ENCODE measurements at places on chromosomes 7 and 10.
A peak's percentile ranks its signal among the peaks of the same experiment; 100 is the strongest.

- no peak for DNase-seq
Measured at GRCh38 chr7:133386205-133386604, 133.3 kb downstream of the EXOC4 start.

- no peak for DNase-seq
Measured at GRCh38 chr10:69957241-69957885, 95.3 kb upstream of the MACROH2A2 start.

DNA sequence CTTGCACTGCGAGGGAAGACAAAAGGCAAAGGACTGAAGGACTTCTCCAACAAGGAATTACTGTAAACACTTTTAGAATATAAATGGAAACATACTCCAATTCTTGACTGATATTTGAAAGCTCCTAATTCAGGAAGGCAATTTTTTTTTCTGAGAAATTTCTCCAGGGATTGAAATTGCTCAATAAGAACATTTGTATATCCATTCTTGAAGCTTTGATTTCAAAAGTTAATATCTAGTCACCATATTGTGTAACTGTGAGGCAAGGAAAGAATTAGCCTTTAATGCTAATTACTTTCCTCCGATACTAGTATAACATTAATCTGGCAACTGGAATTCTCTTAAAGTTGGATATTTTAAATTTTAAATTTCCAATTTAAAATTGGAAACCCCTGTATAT, 188.4 kb upstream of the COL1A2 start:
- no peak for DNase-seq

DNA sequence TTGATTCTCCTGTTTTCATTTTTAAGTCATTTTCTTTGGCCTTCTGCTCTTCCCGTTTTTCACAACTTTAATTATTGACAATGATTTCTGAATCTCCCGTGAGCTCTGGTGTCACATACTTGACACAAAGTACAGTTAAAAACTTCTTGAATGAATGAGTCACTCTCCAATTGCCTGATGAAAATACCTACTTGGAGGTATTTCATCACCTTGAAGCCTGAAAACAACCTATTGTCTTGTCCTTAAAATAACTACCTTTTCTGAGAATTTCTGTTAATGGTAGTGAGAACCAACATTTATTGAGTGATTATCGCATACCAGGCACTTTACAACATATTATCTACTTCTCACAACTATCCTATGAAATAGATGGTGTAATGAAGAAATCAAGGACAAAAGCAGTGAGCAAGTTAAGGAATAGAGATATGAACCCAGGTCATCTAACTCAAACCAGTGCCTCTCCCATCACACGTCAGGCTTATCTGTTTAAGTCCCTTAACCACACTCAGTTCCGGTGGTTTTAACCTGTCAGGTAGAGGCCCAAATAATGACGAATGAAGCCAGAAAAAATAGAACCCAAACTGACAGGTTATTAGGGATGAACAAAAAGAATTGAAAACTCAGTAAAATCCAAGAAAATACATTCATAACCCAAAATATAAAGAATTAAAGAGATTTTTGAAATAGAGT, 11.6 kb downstream of the BET1 start:
- no peak for DNase-seq

DNA sequence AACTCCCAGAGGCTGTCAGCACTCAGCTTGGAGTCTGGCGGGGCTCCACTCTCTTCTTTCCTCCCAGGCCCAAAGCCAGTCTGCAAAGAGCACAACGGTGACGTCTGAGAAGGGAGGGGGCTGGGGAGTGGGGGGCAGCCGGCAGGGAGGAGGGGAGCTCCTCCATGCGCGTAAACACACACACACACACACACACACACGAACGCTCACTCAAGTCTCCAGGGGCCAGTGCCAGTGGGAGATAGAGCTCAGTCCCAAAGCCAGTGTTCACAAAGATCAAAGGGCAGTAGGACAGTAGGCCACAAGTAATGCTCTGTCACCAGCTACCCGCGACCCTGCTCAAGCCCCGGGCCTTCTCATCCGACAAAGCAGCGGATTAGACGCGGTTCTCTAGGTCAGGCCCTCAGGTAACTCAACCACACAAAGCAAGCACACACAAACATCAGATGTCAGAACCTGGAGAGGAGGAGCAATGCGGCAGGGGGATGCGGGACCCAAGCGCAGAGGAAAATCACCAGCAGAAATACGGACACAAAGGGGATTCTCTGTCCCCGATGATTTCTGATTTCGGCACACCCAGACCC, 19.9 kb downstream of the TCAF1 start:
- no peak for DNase-seq

GRCh38 chr10:29227201-29227600, 61.7 kb upstream of the LYZL1 start:
- no peak for DNase-seq

- DNase-seq: no peak
Measured at GRCh38 chr10:77240706-77241349, 396.8 kb downstream of the KCNMA1 start.

- no peak for DNase-seq
Measured at GRCh38 chr7:106501605-106502580, 159.1 kb downstream of the CCDC71L start.

DNA sequence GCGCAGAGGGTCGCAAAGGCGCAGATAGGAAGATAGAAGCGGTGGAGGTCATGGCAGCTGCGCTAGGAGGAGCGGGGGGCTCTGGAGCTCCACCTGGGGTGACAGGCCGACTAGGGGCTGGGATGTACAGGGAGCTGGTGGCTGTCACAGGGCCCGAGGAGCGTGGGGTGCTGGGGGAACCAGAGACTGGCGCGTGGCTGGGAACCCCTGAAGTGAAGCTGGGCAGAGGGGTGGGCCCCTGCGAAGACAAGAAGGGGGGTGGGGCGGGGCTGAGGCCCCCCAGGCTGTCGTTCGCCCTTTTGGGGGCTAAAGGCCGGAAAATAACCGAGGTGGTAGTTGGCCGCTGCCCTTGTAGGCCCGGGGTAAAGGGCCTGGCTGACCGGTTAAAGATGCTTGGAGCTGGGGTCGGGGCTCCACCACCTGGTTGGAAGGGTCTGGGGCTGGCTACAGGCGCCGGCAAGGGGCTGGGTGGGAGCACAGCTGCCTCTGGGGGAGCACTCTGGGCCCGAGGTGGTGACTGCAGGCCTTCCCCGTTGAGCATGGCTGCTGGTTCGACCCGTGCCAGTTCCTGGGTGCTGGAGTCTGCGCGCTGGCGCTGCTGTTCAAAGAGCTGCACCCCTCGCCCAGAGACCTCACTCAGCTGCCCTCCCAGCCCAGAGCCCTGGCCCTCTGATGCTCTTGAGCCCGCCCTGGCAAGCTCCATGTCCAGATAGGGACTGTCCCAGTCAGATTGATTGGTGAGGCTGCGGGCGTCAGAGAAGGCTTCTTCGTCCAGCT, 6.8 kb upstream of the MYOZ1 start:
- DNase-seq: no peak

GRCh38 chr7:127413326-127413725, 20.8 kb upstream of the ZNF800 start:
- DNase-seq: no peak

DNA sequence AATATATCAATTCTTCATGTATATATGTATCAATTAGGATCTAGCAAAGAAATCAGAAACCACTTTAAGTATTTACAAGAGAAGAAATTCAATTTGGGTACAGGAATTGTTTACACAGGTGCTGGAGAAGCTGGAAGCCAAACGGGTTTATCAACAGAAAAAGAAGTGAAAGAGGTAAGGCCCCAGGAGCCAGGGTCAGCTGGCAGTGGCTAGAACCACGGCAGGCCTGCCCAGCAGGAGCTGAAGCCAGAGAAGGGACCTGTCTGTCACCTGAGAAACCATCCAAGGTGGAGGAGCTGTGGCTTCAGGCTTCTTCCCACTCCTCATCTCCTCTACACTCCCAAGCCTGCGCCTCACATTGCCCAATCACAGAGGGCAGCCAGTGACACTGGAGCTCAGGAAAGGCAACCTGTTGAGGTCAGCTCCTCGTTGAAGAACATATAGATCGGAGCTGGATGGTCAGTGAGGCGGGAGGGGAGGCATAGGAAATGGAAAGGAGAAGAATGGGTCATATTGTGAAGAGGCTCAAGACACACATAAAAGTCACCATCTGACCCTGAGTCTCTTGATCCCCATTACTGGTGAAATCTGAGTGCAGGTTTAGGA, 182.6 kb downstream of the REEP3 start:
- no peak for DNase-seq

DNA sequence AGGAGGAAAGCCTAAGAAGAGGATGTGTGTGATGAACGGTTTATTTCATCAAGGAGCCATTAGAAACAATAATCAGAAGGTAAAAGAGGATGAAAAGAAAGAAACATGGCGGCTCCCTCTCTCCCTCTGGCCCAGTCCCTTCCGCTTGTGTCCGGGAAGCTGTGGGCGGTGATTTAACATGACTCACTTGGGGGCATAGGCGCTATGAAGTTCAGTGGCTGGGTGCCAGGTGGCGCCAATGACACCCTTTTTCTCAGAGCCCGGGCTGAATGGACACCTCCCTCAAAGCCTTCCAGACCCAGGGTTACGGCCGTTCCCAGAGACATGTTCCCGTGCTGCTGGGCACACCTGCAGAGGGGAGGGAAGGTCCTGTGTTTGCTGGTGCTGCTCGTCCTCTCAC, 244.0 kb downstream of the SKAP2 start:
- DNase-seq: no peak

DNA sequence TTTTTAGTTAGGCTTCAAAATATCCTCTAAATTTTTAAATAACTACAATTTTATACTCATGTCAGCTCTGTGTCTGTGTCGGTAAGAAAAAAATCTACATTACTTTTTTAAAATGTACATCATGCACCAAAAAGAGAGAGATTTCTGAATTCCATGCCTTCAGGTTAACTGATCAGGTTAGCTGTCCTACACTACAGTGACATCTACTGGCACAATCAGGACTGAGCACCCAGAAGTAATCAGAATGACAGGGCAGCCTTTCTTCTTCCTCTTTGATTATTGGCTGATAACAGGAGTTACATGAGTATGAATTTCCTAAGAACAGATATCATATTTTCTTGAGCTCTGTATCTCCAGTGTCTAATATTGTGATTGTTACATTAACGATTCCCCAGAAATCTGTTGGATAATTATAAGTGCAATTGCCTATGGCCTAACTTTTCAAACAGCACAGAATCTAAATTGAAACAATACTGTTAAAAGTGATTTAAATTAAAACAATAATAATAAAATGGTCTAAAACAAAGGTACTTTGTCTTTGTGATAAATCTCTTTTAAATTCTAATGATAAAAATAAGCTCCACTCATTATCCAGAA, 41.8 kb upstream of the HYCC1 start:
- DNase-seq: peak; percentile 82

DNA sequence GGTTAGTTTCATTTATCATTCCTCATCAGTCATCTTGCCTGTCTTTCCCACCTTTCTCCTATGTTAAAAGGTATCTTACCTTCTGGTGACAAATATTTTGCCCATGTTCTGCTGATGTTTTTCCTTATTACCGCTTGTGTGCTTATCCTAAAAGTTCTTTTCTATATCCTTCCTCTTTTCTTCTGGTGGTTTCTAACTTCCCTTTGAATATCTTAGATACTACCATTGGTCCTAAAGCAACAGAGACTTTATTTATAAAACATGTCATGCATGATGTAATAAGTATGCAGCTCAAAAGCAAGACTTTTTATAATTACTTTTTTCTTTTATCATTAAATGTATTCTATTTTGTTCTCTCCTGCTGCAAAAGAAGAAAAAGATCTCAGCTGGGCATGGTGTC, 24.8 kb downstream of the TBC1D12 start:
- DNase-seq: no peak

DNA sequence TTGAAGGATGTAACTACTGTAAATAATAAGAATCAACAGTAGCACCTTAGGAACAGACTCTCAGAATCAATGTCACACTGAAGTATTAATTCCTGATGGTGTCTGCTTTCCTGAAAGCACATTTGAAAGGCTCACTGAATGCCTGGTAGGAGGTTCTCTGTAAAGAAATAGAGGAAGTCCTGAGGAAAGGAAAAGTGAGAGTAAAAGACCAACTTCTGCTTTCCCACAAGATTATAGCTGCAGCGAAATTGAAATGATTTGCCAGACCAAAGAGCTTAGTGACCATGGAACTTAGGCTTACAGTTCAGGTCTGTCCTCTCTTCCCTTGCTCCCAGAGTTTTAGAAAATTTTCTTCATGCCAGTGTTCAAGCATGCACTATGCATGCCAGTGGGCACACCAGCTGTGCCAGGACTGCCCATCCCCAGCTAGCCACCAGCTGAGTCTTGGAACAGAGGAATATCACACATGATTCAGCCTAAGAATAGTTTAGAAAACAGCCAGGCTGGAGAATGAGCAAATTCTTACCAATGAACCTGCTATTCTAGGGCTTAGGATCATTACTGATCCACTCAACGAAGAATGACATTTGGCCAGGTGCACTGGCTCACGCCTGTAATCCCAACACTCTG, 123.2 kb downstream of the HERPUD2 start:
- no peak for DNase-seq

DNA sequence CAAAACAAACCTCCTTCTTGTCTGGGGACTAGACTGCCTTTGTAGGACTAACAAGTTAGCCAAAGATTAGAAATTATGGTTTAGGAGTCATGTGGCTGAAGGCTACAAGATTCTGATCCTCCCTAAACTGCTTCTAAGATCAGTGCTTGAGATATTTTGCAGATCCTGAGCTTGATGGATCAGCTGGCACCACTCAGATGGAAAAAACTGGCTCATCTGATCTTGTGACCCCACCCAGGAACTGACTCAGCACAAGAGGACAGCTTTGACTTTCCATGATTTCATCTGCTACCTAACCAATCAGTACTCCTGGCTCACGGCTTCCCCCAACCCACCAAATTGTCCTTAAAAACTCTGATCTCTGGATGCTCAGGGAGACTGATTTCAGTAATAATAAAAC, 271.5 kb upstream of the TAC1 start:
- DNase-seq: no peak

GRCh38 chr7:67950321-67951083, 953.9 kb downstream of the TYW1 start:
- no peak for DNase-seq

GRCh38 chr10:108808228-108808627, 1115.1 kb downstream of the XPNPEP1 start:
- no peak for DNase-seq

DNA sequence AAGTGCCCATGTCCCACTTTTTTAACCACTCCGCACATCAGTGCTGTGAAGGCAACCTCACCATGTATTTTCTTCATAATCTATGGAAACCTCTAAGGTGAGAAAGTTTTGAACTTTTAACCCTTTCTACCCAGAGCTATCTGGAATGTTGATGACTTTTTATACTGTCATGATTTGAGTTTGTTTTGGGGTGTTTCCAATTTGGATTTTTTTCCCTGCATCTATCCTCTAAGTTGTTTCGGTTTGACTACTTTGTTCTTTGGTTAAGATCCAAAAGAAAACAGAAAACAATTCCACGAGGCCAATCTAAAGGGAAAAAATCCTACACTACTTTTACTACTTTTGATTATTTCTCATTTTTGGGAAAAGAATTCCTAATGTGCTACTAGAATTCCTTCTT, 279.7 kb downstream of the USP6NL start:
- no peak for DNase-seq

- DNase-seq: no peak
Measured at GRCh38 chr10:126012485-126012884, 116.1 kb downstream of the FANK1 start.

DNA sequence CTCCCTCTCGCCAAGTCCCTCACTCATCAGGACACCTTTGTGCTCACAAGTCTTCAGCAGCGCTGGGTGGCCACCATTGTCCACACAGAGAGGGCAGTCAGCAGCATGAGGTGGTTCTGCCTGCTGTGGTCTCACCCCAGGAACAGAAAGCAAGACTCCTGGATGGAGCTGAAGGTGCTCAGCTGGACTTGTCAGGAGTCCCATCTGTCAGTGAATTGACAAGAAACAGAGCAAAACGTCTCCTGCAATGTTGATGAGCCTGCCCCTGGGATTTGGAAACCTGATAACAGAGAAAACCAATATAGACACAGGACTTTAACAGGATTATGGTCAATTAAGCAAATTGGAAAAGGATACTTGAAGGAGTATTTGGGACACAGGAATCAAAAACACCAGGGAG, 122.2 kb upstream of the PRSS58 start:
- DNase-seq: no peak
